Astrocyte of the cerebellum (primary cell): ENCODE measurements at places on chromosomes 2 and 18.

DNA sequence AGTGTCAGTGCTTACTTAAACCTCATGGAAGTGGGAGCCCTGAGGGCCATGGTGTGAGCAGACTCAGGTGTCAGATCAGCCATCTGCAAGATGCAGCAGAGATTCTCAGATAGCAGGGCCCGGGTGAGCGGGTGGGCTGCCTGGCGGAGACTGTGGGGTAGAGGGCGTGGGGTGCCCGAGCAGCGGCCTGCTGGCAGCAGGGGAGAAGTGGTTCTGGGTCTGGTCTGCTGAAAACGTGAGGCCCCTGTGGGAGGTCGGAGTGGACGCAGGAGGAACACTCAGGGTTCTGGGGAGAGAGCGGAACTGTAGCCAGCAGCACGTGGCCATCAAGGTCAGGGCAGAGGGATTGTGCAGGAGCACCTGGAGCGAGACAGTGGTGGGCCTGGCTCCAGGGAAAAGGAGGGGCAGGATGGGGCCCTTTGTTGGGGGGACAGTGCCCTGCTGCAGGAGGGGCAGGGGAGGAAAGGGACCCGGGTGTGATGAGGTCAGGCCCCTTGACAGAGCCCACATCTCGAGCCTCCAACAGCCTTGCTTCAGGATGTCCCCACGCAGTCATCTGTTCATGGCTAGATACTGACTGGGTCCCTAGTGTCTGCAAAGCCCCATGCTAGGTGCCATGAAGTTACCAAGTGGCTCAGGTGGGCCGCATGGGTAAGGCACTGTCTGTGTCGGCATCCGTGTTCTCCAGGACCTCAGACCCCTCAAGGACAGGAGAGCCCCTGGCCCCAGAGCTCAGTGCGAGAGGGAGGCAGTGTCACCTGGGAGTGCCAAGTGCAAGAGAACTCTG is 2.7 kb upstream of the ESPNL start:
- no peak for DNase-seq

- DNase-seq, result no peak
These were observed 5.2 kb upstream of the UBE2F start for GRCh38 chr2:237961637-237962036.

DNA sequence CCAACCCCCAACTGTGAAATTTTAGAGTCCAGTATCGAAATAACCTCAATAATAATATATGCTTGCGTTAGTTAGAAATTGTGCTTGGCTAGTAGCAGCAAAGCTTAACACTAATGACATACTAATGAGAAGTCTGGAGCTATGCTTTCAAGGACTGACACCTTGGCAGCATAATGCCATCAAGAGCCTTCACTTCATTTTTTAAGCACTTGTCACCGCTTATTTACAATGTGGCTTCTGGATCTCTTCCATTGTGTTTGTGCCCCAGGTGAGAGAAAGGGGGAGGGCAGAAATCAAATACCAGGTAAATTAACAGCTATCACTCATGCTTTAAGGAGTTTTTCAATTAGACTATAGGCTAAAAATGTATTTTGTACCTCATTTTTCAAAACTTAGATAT is 101.5 kb downstream of the CDH7 start:
- no peak for DNase-seq

GRCh38 chr2:169452080-169452479 is 27.2 kb upstream of the BBS5 start:
- DNase-seq, result peak; percentile 44

DNA sequence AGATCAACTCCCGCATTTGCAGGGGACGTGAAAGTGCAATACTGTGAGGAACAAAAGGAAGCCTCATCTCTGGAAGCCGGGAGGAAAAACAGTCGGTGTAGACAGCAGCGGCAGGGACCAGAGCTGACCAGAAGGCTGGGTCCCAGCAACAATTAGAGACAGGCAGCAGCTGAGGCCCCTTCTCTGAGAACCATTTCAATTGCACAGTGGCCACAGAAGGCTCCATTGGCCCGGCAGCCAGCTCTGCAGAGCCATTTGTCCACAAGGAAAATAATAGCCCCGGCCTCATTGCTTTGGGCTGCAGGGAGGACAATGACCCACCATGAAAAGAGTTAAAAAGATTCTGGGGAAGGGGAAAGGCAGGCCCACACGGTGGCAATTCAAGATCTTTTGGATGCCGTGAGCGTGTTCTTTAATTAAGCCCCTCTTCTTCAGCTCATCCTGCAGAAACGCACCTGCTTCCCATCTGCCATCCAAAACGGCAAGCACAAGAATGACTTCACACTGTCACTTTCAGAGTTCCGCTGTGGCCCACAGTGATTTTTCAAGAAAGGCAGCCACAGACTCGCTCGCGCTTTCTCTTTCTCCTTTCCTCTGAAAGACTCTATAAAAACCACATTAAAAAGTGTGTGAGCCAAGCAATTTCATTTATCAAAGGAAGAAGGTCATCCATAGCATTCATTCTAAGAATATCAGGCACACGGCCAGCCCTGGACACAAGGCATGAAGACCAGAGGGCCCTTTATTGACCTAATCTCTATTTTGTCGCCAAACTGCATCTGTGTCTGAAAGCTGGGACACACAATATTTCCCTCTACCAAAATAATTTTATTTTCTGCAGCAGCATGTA is 293.6 kb downstream of the SOX11 start:
- DNase-seq, result no peak

GRCh38 chr2:171407030-171407675 is 26.6 kb downstream of the METTL8 start:
- no peak for DNase-seq

- no peak for DNase-seq
These were observed 50.7 kb downstream of the RNF152 start for GRCh38 chr18:61842146-61842545.

DNA sequence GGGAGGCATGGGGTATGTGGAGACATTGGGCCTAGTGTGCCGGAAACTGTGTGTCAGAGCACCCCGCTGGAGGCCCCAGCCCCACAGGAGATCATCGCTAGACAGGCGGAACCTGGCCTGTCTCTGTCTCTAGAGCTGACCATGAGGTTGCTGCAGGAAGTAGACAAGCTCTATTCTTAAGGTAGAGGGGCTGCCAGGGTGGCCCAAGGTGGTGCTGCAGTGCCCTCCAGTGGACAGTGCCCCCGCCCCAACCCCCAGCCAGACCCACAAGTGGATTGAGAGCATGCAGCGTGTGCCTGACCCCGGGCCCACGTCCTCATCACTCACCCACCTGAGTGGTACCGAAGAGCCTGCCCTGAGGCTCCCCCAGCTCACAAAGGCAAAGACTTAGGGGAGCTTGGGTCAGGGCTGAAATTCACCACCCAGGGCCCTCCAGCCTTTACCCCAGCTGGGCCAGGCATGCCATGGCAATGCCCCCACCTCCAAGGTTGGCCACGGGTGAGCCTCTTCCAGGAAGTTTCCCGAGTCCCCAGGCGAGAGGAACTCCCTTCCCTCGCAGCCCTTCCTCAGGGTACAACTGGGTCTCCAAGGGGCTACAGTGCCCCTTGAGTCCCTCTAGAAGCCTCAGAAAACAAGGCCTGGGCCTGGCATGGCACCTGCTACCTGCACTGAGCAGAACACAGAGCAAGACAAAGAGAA is 155.0 kb downstream of the TTC32 start:
- DNase-seq, result no peak

DNA sequence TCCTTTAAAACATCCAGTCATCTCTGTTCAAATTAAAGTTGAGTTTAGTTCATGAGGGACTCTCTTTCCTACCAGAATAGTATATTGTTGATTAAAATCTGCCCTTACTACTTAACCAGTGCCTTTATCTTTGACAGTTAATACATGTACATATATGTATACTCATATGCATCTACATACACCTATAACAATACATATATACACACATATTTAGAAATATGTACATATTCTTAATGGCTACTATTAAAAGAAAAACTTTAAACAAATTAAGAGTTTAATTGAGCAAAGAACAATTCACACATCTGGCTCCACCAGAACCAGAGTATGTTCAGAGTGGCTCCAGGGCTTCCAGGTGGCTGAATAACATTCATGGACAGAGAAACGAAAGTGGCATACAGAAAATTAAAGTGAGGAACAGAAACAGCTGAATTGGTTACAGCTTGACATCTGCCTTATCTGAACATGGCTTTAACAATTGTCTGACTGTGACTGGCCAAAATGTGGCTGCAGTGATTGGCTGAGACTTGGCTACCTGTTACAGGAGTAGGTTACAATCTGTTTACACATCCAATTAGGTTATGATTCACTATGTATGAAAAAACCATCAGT is 38.8 kb downstream of the ZNF519 start:
- DNase-seq, result no peak

DNA sequence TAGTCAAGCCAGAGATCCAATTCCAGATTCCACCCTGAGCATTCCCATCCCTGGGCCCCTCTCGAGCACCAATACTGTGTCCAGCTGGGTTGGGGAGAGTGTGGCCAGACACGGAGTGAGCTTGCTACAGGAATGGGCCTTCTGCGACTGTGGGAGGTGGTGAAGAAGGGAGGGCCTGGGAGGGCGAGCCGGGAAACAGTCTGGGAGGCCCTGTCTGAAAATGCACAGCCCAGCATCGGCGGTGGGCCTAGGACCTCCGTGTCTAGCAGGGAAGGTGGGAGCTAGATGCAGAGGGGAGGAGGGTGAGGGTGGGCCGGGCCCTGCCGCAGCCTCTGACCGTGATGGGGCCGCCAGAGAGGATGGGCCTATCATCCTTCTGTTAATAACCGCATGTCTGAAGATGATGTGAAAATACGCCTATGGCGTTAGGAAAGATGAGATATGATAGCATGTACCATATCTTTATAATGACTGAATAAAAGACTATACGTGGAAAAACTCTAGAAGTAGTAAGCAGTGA is 1.9 kb upstream of the OTOS start:
- no peak for DNase-seq

DNA sequence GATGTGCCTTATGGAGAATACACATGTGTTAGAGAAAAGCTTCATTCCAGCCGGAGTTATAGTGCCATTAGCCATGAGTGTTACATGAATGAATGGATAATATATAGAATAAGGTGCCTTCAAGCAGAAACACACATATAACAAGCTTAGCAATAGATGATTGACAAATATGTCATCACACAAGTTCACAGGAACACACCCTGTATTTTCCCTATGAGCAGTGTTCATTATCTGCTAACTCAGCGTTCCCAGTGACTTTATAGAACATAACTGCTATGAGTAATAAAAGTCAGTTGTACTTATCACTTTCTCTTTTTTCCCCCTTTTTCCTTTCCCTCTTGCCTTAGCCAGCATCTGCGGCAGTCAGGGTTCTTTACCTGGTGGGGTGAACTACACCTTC is 65.1 kb downstream of the TIMM21 start:
- DNase-seq, result no peak

DNA sequence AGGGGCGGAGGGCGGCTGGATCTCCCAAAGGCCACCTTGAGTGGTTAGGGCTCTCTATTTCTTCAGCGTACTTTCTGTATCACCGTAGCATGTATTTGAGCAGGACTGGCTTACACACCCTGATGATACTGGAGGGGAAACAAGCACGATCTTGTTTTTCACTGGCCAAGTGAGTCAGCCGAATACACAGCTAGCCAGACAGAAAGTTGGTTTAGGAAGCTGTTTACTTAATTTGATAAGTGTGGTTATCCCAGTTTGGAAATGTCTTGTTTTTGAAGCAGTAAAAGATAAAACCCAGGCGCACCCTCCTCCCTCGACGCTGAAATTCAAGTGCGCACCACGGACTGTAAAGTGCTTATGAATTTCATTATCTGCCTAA is 582 bp downstream of the RIOK3 start:
- peak; percentile 12 for DNase-seq

DNA sequence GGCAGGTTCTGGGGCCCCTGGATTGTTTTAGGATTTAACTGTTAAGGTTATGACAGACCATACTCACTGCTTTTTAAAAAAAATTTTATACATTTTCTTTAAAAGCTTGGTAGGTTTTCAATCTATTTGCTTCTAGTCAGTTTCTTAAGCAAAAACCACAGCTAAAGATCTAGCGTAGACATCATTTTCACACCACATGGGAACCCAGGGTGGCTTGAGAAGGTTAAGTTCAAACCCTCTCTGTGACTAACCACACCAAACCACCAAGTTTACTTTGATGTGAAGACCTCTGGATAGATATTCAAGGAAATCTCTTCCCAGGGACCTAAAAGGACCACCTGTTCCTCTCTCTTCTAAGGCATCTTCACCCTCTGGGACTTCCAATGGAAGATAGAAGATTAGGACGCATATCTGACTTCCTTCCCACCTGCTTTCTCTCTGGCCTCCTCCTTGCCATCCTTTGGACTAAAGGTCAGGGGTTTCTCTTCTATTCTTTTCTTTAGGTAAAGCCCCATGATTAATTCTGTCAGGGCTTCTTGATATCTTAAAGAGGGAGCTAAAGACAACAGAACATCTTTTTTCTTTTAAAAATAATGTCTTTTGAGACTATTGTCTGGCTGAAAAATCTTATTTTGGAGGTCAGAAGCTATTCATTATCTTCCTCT is 32.3 kb downstream of the FOSL2 start:
- DNase-seq, result no peak

DNA sequence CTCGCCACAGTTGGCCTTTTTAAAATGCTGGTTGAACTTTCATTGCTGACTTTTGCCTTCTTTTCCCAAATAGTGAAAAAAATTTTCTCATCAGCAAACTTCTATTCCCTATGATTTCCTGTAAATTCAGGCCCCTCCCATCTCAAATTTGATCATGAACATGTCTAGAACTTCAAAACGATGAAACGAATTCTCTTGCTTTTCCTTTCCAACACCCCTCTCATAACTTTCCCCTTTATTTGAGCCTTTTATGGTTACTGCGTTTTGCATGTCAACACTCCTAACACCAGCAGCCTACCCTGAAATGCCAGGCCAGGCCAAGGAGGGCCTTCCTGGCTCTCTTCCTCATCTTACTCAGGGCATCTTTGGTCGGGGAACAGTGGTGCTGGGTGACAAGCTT is 1.7 kb upstream of the HOXD13 start:
- DNase-seq, result no peak

DNA sequence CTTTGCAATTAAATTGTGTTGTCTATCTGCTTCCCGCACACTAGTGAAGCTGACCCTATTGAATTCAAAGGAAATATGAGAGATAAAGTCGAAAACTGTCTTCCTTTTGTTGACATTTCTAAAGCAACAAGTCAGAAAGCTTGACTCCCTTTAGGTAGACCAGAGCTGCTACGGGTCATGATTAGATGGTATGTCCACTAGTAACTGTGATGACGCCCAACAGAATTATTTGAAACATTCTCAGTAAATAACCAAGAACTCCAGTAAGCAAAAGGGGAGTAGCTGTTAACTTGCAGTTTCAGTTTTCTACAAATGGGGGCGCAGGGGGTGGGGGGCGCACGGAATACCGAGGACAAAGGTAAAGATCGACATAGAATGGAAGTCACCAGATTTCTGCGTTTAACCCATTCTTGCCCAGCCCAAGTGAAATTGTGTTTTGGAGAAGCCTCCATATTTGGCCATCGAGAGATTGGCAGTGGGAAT is 56.4 kb downstream of the CRIM1 start:
- no peak for DNase-seq

- DNase-seq, result no peak
These were observed 13.0 kb downstream of the TMSB10 start for GRCh38 chr2:84918430-84918829.
